ENCODE measurements at places on chromosomes 7 and 10. TPM values are rescaled to one million over a fixed set of nuclear protein-coding genes. Genes with fewer than 3 reads are reported as not detected.

GRCh38 chr10:110962443-110962842 is 43.0 kb downstream of the SHOC2 start:
- no peak for DNase-seq

DNA sequence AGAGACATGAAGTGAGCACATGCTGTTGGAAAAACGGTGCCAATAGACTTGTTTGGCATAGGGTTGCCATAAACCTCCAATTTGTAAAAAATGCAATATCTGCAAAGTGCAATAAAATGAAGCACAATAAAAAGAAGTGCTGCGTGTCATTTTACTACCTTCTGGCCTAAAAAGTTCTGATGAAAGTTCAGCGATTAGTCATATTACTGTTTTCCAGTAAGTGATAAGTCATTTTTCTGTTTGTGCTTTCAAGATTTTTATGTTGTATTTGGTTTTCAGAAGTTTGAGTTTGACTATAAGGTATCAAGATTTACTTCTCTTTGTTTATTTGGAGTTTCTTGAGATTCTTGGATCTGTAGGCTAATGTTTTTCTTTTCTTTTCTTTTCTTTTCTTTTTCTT is 16.8 kb downstream of the AOAH start:
- no peak for DNase-seq

GRCh38 chr10:69953851-69954250 is 98.8 kb upstream of the MACROH2A2 start:
- no peak for DNase-seq

DNA sequence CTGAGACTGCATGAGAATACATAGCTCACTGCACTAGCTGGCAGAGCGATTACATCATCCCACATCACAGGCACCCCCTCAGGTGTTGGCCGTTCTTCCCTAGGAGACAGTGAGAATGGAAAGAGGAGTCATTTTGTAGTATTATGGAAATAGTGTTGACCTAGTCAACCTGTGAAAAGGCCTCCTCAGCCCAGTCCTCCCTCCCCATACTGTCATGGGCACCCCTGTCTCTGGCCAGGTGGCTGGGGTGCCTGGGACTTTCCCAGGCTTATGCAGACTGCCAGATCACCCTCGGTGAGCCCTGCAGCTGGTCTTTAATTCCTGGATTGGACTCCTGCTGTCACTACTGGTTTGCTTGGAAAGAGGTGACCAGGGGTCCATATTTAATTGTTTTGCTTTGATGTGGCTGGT is 4.0 kb downstream of the INPP5A start:
- DNase-seq = no peak

Gene CYP2C18
- not detected for total RNA-seq

Measured in T-cell (primary cell).